ENCODE measurements at places on chromosomes 4 and X. TPM values are rescaled to one million over a fixed set of nuclear protein-coding genes. Genes with fewer than 3 reads are reported as not detected.

DNA sequence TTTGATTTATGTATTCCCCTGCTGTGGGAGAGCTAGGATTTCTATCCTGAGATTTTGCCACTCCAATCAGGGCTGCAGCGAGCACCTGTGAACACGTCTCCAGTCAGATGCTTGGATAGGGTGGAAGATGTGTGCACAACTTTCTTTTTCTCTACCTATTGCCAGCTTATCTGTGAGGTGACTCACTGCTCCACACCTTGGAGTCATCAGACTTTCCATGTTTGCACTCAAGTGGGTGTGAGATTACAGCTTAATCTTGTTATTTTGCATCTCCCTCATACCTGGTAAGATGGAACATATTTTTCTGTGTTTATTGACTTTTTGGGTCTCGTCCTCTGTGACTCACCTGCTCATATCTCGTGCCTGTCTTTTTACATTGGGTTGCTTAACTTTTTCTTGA lies 32.2 kb downstream of the PSAPL1 start:
- peaks cover 10% of the 10 kb centered on the region for H3K4me1 ChIP-seq
- H3K27ac ChIP-seq = no peak overlapping the region
- no peaks in the 10 kb centered on the region for H3K36me3 ChIP-seq

GRCh38 chr4:107380836-107381438 lies 339.1 kb downstream of the PAPSS1 start:
- H3K4me3 ChIP-seq = no peak overlapping the region
- H3K36me3 ChIP-seq = no peaks in the 10 kb centered on the region
- no peaks in the 10 kb centered on the region for H3K27me3 ChIP-seq
- no peaks in the 10 kb centered on the region for H3K4me1 ChIP-seq
- no peak overlapping the region for H3K27ac ChIP-seq
- DNase-seq = no peak

- H3K4me3 ChIP-seq = no peak overlapping the region
- no peaks in the 10 kb centered on the region for H3K27me3 ChIP-seq
- no peaks in the 10 kb centered on the region for H3K4me1 ChIP-seq
- no peaks in the 10 kb centered on the region for H3K36me3 ChIP-seq
- H3K27ac ChIP-seq = no peak overlapping the region
Observed at GRCh38 chr4:148557793-148558192, 115.6 kb upstream of the NR3C2 start.

- no peak overlapping the region for H3K4me3 ChIP-seq
- H3K4me1 ChIP-seq = no peaks in the 10 kb centered on the region
- no peaks in the 10 kb centered on the region for H3K27me3 ChIP-seq
- DNase-seq = no peak
Observed at GRCh38 chr4:175509320-175509719, 302.7 kb downstream of the GPM6A start.

DNA sequence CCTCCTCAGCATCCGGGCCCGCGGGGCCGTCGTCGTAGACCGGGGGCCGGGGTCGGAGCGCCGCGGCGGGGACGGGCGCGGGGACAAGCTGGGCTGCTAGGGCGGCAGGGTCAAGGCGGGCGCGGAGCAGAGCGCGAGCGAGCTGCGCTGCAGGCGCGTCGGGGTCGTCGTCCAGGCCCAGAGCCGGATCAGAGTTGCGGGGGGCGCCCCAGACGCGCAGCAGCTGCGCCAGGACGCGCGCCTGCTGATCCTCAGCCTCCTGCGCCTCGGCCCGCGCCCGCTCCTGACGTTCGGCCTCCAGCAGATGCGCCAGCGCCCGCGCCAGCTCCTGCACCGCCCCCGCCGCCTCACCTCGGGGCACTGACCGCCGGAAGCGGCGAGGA lies 3.5 kb downstream of the PCSK1N start:
- no peaks in the 10 kb centered on the region for H3K4me1 ChIP-seq
- no peak overlapping the region for H3K27ac ChIP-seq
- no peaks in the 10 kb centered on the region for H3K36me3 ChIP-seq
- H3K4me3 ChIP-seq = no peak overlapping the region
- DNase-seq = no peak

DNA sequence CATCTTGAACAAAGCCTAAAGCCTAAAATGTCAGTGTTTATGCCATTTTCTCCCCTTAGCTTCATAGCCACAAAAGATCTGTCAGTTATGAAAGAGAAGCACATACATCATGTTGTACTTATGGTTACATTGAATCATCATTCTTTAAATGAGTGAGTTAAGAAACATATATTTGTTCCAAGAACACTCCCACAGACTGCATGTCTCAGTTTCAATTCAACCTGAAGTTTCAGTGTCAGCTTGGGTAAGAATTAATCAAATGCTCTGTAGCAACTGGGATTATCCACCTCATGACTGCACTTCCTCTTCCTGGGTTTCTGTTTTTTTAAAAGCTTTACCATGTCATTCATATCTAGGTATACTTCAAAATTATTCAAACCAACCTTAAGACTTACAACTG lies 3.9 kb upstream of the TMPRSS11B start:
- H3K27me3 ChIP-seq = no peaks in the 10 kb centered on the region
- H3K36me3 ChIP-seq = no peaks in the 10 kb centered on the region
- no peak overlapping the region for H3K27ac ChIP-seq
- no peak for DNase-seq
- H3K4me3 ChIP-seq = no peak overlapping the region

Gene ADH7
- not detected for total RNA-seq

Gene GLOD5
- total RNA-seq = 3.3 TPM
